Stimulated activated CD8-positive, alpha-beta memory T cell treated with anti-CD3 and anti-CD28 coated beads, Interleukin-15, amount 100 ng/mL, for 4 hours (primary cell): ENCODE measurements at places on chromosomes 12 and 14.

GRCh38 chr12:10652192-10652591 is 21.7 kb downstream of the STYK1 start:
- DNase-seq = no peak

DNA sequence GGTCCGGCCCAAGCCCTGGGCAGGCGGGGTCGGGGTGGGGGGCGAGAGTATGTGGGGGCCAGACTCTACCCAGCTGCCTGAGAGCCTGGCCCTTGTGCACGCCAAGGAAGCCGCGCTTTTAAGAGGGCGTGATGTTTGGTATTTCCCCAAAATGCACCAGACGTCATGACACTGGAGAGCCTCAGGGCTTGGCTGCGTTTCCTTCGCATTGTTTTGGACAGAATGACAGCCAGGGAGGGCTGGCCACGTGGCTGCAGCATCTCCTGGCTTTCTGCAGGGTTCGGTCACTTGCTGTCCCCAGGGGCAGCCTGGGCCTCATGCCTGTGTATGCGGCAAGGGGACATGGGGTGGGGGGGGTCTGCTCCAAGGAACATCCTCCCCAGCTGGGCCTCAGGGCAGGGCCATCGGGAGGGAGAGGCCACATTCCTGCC is 16.1 kb upstream of the NUDT14 start:
- DNase-seq = no peak

DNA sequence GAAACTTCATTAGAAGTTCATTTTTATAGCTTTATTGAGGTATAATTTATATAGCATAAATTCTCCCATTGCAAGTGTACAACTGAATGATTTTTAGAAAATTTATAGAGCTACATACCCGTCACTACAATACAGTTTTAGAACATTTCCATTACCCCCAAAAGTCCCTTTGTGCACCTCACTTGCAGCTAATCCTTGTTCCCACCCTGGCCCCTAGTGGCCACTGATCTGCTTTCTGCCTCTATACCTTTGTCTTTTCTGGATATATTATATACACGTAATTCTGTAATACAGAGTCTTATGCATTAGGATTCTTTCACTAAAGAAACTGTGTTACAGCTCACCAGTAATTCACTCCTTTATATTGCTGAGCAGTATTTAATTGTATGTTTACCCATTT is 145.1 kb upstream of the DIO2 start:
- no peak for DNase-seq

DNA sequence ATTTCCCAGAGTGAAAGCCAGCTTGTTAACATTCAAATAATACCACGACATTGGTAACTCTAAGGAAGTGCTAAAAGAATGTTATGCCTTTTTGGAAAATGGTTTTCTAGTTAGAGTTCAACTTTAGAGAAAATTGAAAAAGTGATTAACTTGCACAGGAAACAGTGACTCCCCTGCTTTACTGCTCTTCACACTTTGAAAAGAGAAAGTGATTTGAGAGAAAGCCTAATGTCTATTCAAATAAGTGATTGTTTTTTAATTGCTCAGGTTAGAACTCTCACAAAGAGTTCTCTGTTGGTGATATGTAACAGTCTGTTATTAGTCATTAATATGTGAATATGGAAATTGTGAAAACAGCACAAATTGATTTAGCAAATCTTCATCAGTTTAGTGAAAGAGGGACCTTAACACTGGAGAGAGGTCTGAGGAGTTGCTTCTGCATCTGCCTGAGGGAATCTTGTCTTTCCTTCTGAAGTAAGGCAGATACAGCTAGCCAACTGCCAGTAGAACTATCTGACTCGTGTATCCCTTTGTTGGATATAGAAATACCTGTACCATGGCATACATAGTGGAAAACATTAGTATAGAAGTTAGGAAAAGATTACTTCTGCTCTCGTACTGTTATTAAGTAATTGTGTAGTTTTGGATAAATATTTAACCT is 25.5 kb downstream of the ATF7IP start:
- DNase-seq = no peak

GRCh38 chr12:54509617-54510016 is 12.1 kb downstream of the NCKAP1L start:
- no peak for DNase-seq

- no peak for DNase-seq
Measured at GRCh38 chr14:102125546-102125945, 14.2 kb upstream of the WDR20 start.

DNA sequence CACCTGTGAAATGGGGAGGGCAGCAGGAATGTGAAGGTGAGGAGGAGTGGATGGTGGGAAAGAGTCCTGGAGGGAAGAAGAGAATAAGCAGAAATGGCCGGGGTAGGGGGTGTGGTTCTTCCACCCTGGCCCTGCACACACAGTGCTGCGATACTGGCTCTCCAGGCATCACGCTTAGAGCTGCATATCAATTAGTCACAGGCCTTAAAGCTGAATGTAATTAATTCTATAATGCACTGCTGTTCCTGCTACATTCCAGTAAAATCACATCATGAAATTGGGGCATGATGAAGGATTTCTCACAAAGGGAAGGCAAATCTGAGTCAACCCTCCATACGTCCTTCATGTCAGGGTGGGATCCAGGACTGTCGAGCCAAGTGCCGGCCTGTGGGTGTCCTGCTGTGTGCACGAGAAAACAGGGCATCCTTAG is 566.1 kb downstream of the BCL11B start:
- DNase-seq = no peak

GRCh38 chr14:64695071-64695470 is 9.2 kb upstream of the PLEKHG3 start:
- no peak for DNase-seq

DNA sequence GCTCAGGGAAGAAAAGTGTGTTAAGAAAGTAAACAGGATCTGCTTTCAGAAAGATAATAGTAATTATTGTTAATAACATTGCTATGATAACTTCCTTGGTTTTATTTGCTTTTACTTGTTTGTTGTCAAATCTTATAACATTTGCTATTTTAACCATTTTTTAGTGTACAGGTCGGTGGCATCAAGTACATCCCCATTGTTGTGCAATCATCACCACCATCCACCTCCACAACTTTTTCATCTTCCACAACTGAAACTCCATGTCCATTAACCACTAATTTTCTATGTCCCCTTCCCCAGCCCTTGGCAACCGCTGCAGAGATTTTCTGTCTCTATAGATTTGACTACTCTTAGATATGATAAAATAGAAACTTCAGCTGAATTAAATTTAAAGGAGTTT is 22.7 kb upstream of the NUAK1 start:
- DNase-seq = no peak
